ENCODE measurements at places on chromosomes 2 and 18.
A peak's percentile ranks its signal among the peaks of the same experiment; 100 is the strongest.

GRCh38 chr2:45651415-45652089 lies at the start of gene PRKCE:
TSS of gene PRKCE (plus strand) at chr2:45651675.
- DNase-seq: peak; percentile 17

DNA sequence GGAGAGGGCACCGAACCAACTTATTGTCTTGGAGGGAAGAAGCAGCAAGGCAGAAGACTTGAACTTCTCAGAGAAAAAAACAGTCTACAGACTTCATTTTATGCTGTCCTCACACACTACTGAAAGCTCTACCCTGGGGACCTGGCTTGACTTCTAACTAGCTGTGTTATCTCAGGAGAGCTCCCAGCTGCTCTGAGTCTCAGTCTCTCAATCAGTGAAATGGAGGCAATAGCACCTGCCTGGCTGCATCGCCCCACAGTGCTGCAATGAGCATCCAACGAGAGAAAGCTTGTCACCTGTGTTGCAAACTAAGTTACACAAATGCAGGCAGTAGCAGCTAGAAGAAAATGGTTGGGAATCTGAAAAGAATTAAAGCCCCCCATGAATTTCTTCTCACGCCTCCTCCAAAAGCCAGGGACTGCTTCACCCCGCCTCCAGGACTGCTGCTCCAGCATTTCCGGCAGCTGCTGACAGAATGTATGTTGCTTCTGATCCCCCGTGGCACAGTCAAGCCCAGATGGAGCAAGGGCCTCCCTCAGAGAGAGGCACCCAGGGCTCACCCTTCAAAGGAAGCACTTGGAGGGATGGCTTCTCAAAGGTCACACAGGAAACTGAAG lies 116.3 kb downstream of the BCL11A start:
- no peak for DNase-seq

DNA sequence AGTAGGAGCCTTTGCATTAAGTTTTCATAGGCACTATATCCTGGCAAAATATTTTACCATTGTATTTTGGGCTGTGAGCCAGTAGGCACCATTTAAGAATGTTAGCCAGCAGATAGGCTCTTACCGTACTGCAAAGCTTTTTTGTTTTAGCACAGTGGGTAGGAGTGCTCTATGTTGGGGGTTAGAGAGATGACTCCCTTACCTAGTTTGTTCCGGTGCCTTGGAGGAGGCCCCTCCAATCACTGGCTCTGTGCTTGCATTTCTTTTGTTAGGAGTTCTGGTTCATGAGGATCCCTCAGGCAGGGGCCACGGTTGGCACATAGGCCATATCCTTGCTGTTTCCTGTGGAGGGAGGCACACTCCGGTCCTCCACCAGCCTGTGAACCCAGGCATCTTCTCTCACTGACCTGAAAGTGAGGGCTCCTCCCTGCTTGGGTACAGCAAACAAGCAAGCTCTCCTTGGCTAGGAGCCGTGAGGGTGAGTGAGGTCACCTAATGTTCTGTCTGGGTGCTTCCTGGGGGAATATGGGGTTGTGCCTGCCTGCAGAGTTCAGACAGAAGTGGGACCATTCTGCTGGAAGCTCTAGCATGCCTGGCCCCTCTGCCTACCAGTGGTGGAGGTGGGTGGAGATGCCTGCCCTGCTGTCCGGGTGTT lies 29.8 kb downstream of the LTBP1 start:
- DNase-seq: no peak

- DNase-seq: no peak
Measured at GRCh38 chr2:85449214-85449588, 30.7 kb downstream of the SH2D6 start.

DNA sequence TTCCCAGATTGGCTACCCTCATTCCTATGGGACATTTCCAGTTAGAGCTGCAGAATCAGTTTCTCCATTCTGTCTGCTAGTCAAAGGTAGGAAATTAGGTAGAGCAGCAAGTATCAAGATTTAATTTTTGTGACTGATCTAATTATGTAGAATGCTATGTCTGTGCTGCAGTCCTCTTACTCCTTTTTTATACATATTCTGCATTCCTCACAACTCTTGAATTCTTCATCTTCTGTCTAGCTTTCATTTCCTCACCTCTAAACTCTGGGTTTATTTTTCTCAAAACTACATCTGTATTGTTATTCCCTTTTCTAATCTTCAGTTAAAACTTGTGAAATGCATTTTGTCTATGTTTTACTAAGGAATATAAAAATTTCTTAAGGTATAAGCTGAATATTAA lies 8.6 kb downstream of the SGO2 start:
- no peak for DNase-seq

- DNase-seq: no peak
Measured at GRCh38 chr2:16223161-16223840, 283.0 kb downstream of the MYCN start.
